ENCODE measurements at places on chromosomes 5 and 9.

DNA sequence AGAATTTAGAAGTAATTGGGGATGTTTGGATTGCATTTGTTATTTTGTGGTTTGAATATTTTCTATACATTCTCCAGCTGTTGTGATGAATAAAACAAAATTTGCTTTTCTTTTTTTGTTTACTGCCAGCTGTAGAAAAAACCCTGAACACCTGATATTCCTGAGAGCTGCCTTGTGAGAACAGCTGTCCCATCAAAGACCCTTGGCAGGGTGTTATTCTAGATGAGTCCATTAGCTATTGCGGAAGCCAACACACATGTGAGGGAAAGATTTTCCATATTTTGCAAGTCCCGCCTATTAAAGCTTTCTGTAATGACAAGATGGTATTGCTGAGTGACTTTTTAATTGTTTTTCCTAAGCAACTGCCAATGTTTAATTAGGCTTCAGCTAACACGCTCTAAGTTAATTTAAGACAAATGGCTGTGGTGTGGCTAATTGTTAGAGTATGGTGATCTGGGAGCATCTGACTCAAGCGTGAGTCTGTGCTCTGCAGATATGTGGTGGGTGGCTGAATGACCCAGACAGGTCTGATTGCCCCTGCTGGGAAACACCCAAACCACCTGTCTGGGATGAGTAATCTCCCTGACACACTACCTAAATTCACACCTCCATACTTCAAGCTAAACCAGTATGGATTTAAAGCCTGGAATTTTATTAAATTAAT is 86.5 kb upstream of the PRLR start:
- DNase-seq, result peak; percentile 42

GRCh38 chr9:78013934-78014333 is 17.7 kb downstream of the GNAQ start:
- no peak for DNase-seq

DNA sequence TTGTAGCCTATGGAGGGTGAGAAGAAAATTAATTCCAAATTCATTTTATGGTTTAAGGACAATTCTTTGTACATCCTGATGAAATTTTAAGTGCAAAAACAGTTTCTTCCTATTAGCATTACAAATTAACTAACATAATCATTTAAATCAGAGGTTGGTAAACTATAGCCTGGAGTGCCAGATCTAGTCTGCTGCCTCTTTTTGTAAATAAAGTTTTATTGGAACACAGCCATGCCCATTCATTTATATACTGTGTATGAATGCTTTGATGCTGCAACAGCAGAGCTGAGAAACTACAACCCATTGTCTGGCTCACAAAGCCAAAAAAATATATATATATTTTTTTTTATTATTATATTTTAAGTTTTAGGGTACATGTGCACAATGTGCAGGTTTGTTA is 80.2 kb downstream of the FNIP1 start:
- no peak for DNase-seq

DNA sequence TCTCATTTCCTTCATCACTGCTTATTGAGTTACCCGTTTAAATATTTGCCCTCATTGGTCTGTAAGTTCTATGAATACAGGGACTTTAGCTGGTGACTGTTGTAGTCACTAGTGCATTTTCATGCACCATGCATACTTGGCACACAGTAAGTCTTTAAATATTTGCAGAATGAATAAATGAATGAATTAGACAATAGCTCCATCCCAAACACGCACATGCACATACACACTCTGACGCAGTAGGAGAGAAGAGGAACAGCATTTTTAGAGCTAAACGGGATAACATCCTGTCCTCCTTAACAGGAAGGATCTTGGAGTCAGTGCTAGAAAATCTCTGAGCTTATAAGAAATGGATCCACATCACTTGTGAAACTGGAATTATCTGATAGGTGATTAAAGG is 447.7 kb downstream of the KIF4B start:
- no peak for DNase-seq

- peak; percentile 73 for DNase-seq
Measured at GRCh38 chr5:98173334-98173733, 600.1 kb upstream of the RGMB start.

- DNase-seq, result no peak
Measured at GRCh38 chr5:151171529-151171928, 13.9 kb upstream of the ANXA6 start.

DNA sequence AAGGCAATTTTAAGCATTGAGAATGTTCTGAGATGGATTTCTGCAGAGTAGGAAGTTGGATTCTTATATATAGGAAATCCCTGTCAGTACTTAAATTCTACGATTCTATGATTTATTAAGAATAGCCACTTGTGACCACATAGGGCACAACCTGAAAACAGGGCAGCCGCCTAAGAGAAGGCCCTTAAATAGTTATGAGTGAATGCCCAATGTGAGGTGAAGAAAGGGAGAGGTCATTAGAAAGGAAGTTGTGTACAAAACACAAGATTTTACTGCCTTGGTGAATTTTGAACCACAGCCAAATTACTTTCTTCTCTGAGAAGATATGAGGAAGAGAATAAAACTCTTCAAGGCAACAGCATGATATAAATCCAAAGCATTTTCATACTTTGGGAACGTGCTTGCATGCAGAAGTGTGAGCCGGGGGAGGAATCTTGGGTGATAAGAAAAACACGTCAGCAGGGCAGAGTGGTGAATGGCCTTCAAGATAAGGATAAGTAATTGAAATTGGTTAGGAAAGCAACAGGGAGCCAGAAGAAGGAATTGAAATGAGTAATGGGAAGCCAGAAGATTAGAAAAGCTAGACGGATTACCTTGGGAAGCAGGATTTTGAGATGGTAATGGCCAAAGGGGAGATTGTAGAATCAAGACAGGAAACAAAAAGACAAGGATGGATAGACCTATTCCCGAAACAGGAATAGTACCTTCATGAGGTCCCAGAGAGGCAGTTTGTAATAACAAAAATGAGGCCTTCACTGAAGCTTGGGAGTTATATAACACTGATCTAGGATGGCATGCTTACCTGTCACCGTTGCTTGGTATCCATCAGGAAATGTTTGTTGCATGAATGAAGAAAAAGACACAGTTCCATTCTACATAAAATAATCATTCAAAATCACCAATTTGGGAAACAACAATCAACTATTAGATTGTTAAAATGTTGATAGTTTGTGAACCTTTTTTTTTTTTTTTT is 244.3 kb downstream of the PDE4D start:
- DNase-seq, result no peak

- DNase-seq, result peak; percentile 55
Measured at GRCh38 chr5:143824851-143825720, 13.1 kb downstream of the HMHB1 start.

DNA sequence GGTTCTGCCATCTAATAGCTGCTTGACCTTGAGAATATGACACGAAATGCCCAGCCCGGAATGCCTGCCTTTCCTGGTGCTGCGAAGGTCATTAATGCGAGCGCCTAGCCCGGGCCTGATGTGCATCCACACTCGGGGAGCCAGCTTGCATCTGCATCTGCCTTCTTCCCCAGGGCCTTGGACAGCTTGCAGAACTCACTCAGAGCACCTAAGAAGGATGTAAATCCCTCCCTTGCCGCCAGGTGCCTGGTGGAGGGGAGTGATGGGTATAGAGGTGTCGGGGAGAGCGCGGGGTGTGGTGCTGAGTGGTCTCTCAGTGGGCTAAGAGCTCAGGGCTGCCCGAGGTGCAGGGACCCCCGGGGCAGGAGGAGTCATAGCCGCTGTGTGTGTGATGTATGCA is 127.2 kb downstream of the MRPL36 start:
- no peak for DNase-seq
